ENCODE measurements at places on chromosomes 6 and 20.

DNA sequence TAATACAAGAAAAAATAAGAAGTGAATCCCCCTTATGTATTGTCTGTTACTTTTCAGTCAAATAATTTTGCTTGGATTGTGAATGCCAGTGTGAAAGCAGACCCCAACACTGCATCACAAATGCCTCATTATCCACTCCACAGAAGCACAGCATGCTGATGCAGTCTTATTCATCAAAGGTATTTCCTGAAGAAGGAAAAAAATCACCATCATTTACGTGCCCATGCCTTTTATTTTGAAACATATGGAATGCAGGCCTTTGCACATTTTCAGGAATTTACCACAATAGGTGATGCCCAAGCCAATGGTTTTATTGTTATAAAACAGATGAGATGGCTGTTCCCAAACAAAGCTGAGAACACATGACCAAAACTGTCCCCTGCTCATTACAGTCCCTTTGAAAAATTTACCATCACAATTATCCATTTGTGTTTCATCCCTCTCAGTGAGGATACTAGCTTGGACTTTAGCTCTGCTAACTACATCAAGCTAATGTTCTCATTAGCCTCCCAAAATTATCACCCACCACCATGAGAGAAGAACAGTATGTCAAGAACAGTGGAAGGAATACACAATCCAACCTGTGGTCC lies 180.6 kb upstream of the HTR1E start:
- DNase-seq = no peak

- DNase-seq = no peak
These were observed 54.7 kb downstream of the SSR1 start for GRCh38 chr6:7258231-7258763.

- no peak for DNase-seq
These were observed 862 bp upstream of the SOBP start for GRCh38 chr6:107488875-107489635.

- no peak for DNase-seq
These were observed 71.2 kb downstream of the QRSL1 start for GRCh38 chr6:106700581-106700980.

DNA sequence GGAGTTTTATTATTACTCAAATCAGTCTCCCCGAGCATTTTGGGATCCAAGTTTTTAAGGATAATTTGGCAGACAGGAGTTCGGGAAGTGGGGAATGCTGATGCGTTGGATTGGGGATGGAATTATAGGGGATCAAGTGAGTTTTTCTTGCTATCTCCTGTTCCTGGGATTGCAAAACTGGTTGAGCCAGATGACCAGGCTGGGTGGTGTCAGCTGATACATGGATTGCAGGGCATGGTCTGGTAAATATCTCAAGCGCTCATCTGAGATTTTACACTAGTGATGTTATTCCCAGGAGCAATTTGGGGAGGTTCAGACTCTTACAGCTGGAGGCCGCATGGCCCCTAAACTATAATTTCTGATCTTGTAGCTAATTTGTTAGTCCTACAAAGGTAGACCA lies 54.7 kb downstream of the ENPP1 start:
- DNase-seq = no peak

GRCh38 chr6:141401851-141402250 lies 730.9 kb upstream of the GJE1 start:
- no peak for DNase-seq

DNA sequence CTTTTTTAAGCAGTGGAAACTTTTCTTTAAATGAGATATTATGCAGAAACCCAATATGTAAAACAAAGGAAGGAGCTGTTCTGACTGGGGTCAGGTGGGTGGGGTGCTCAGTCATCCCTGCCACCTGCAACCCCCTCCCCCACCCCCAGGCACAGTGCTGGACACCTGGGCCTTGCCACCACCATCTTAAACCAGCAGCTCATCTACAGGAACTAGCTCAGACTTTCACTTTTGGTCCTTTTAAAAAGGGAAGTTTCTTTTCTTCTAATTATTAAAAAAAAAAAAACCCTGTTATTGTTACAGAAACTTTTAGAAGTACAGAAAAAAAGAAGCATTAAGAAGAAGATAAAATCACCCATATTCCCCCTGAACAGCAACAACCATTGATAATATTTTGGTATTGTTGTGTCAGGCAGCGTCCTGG lies 37.1 kb downstream of the PPP1R16B start:
- DNase-seq = no peak

- no peak for DNase-seq
These were observed 240.9 kb downstream of the PHACTR1 start for GRCh38 chr6:12957321-12958051.

GRCh38 chr6:16476861-16477260 lies 238.5 kb downstream of the GMPR start:
- DNase-seq = no peak

- no peak for DNase-seq
These were observed 171.1 kb downstream of the ADAT2 start for GRCh38 chr6:143279385-143279784.

DNA sequence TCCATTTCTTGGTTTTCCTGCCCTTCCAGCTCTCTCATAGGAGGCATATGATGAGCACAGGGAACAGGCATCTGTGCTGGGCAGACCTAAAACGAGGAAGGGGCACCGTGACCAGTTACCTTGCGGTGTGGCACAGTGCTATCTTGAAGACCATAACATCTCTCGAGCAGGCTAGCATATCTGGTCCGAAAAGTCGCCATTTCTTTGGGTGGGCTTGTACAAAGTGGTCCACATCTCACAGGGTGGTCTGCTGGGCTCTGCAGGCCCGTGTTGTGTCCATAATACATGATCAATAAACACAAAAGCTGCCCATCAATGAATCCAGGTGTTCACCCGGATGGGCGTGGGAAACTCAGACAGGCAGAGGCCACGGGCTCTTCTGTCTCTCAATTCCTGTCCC lies 115.7 kb downstream of the PHACTR3 start:
- DNase-seq = no peak

DNA sequence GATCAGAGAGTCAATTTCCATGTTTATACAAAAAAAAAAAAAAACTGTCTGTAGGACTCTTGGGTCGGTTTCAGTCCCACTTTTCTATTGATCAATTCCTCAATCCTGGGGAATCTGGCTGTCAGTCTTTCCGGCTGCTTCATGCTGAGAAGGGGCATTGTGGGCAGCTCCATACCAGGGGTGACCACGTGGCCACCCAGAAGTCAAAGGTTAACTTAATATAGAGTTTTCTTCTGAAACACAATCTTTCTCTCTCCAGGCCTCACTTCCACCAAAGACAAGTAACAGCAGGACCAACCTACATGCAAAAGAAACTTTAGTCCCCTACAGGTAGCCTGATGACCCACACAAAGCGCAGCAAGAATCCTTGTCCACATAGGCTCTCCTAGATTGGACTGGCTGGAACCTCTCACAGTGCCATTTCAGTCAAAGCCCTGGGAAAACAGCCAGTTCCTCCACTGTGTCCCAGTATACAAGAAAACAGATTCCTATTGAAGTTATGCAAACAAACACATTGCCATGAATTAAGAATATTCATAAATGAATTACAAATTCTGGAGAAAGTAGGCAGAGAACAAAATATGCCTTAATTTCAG lies 18.5 kb upstream of the SERPINB9 start:
- no peak for DNase-seq

- no peak for DNase-seq
These were observed 10.5 kb downstream of the KCNK15 start for GRCh38 chr20:44756011-44756688.

DNA sequence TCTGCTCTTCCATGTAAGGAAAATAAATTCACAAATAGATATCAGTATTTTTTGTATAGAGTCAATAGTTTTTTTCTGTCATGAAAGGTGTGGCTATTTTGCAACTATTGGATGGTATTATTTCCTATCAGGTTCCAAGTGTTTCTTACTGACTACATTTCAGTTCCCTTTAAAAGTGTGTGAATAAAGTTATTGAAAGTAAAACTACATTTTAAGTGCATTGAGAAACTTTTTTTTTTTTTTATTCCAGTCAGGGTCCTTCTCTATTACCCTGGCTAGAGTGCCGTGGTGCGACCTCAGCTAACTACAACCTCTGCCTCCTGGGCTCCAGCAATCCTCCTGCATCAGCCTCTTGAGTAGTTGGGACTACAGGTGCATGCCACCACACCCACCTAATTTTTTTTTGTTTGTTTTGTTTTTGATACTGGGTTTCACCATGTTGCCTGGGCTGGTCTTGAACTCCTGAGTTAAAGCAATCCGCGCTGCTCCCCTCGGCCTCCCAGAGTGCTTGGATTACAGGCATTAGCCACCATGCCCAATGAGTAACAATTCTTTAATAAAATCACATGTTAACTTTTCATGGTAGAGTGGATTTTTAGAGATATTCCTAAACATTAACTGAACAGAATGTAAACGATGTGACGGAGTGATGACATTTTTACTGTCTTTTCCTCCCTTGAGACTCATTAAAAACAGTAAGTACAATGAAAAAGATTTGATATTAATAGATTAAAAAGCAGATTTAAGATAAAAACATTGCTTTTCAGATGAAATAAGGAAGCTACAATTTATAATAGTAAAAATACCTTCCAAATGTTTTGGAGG lies 69.7 kb upstream of the ADGRF4 start:
- no peak for DNase-seq

DNA sequence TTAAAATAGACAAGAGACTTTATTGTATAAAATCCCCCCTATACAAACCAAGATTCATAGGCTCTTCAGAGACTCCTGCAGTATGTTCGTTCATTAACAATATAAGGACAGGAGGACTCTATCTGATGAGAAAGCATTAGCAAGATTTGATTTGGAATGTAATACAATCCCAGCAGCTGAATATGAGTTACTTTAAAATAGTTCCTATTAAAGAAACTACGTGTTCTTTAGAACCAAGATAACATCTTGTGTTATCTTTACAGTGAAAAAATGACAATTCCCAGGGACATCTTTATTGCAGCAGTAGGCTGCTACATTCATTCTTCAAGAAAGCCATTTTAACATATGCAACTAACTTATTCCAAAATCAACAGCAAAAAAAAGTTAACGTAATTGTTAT lies 1360.1 kb upstream of the GJE1 start:
- no peak for DNase-seq

GRCh38 chr6:138999949-139000725 lies 12.1 kb upstream of the REPS1 start:
- peak; percentile 20 for DNase-seq

GRCh38 chr6:13987400-13987865 lies 62.7 kb downstream of the RNF182 start:
- DNase-seq = no peak

DNA sequence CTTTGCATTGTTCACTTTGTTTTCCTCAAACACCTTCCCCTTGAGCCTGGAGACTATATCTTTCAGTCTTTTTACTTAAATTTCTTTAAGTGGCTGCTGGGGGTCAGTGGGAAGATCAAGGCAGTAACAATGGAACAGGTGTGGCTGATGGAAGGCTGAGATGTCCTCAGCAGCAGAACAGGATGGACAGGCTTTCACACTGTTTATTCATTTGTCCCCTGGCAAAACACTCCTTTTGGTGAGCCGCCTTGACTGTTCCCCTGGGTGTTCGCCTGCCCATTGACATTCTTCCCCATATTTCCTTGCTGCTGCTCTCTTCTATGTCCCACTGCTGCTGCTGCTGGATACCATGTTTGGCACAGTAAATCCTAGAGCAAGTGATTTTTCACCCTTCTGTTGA lies 38.1 kb downstream of the RNF144B start:
- no peak for DNase-seq

DNA sequence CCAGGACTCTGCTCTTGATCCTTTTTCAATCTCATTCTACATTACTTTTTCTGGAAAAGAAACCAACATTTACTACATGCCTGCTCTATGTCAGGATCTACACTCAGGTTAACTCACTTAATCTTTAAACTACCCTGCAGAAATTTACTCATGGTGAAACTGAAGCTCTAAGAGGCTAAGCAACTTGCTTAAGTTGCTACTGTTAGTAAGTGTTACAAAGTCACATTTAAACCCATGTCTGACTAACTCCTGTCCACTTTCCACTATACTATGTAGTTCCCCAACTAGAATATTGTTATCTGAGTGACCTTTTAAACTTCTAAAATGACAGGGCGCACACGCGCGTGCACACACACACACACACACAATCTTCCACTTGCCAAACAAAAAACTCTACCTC lies 5.0 kb downstream of the CEP162 start:
- DNase-seq = no peak

GRCh38 chr20:58926802-58927489 lies 54.1 kb upstream of the NELFCD start:
- no peak for DNase-seq

DNA sequence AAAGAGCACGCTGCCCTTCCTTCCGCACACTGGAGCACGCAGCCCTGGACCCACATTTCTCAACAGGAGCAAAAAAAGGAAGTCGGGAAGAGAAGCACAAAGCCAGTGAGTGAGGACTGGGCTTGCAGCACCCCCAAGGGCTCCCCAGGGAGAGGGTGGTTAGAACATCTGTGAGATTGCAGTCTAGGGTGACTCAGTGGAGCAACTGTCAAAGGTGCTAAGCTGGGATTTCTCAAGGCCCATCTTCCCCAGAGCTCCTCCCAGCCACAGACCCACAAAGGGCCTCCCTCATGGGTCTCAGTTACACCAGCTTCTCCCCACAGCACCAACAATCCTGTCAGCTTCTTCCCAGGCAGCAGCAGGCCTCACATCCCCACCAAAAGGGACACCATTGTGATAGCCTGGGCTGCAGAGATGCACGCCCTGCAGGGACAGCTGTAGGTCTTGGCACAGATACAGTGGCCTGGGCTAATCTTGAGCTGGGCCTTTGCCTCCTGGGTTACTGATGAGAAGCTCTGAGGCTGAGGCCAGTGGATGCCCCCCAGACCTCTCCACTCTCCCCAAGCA lies 39.6 kb upstream of the CD93 start:
- peak; percentile 22 for DNase-seq

DNA sequence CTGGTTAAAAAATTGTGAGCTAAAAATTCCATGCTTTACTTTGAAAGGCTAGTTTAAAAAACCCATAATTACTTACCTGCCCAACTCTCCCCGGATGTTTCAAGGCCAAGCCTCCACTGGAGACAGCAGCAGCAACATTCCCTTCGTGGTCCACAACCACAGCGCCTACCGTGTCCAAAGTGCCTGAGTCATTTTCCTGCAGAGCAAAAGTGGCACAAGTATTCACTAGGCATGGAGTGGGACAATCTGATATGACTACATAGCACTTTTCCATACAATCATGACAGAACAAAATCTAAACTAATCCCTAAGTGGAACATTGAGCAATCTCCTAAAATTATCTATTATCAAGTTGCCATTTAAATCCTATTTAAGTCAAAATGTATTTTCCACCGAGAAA lies 104.8 kb downstream of the TASP1 start:
- no peak for DNase-seq

DNA sequence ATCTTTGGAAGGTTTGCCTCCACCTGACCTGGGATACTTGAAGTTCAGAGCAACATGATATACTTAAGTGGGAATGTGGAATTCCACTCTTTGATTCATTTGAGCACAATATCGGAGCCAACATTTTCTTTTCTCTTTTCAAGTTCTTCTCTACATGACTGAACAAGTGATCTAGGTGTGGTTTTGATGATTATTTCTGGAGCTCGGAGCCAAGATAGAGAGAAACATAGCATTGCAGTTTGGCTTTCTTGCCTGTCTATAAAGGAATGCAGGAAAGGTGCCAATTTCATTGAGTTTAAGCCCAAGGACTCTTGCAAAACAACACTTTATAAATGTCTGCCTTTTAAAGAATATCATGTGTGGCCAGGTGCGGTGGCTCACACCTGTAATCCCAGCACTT lies 124.2 kb upstream of the FAM83B start:
- DNase-seq = no peak
